Activated CD4-positive, alpha-beta memory T cell treated with anti-CD3 and anti-CD28 coated beads, Interleukin-2, amount 10 ng/mL, durations not matched to agents 7 days and 5 days (primary cell): ENCODE measurements at places on chromosomes 12 and 14. TPM values are rescaled to one million over a fixed set of nuclear protein-coding genes. Genes with fewer than 3 reads are reported as not detected.

- peaks cover 71% of the 10 kb centered on the region for H3K36me3 ChIP-seq
- H3K27me3 ChIP-seq = no peaks in the 10 kb centered on the region
- H3K27ac ChIP-seq = no peak overlapping the region
- no peak for DNase-seq
- H3K4me1 ChIP-seq = no peaks in the 10 kb centered on the region
- no peak overlapping the region for H3K4me3 ChIP-seq
Observed at GRCh38 chr14:95431199-95432143, 85.0 kb downstream of the SYNE3 start.

DNA sequence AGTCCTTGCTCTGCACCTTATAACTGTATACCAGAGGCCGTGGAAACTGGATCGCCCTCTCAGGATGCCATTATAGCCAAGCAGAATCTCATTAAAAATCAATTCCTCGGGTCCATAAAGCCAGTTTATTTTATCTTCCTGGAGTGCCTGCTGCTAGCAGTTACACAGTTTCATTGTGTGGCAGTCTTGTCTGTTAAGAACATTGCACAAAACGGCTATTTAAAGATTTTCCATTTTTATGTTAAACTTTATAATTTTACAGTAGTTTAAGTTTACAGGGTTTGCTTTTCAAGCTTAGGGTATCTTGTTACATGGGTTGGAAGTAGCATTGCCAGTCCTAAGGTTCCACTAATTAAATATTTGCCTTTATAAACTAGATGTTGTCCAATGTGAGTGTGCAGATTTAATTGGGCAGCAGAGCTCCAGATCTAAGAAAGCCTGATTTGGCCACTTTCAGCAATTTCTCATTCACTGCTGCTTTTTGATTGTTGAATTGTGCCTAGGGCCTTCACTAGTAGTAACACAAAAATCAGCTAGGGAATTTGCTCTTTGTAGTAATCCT, 17.0 kb downstream of the TMEM30B start:
- H3K4me3 ChIP-seq = no peak overlapping the region
- H3K4me1 ChIP-seq = peaks cover 3% of the 10 kb centered on the region
- H3K27me3 ChIP-seq = peaks cover 58% of the 10 kb centered on the region
- no peaks in the 10 kb centered on the region for H3K36me3 ChIP-seq

DNA sequence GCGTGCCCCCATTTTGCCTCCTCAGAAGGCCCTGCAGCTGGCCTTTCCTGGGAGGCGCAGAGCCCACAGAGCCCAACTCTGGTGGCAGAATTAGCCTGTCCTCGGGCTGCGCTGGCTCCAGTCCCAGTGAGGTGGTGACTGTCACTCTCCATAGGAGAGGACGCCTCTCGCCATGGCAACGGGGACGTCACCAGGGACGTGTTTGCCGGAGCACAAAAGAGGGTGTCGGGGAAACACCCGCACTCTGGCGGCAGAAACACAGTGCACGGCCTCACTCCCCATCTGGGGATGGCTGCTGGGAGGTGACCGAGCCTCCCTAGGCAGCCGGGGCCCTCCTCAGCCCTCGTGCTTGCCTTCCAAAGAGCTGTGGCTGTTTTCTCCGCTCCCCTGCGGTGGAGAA, 50.2 kb upstream of the NCOR2 start:
- no peak overlapping the region for H3K27ac ChIP-seq
- H3K27me3 ChIP-seq = no peaks in the 10 kb centered on the region
- H3K36me3 ChIP-seq = no peaks in the 10 kb centered on the region

DNA sequence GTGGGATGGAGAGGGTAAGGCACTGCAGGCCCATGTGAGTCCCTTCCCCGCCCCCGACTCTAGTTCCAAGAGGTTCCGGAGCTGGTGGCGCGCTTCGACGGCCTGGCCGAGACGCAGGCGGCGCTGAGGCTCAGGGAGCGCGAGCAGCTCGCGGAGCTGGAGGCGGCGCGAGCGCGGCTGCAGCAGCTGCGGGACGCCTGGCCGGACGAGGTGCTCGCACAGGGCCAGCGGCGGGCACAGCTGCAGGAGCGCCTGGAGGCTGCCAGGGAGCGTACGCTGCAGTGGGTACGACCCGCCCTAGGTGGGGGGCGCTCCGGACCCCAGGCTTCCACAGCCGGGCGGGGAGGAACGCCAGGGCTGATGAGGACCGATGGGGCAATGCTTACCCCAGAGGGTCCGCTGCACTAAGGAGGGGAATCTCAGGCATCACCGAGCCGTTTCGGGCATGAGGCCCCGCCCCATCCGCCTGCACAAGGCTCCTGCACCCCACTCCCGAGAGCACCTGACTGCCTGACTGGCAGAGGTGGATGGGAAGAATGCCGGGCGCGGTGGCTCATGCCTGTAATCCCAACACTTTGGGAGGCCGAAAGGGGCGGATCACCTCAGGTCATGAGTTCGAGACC, 4.9 kb downstream of the CFAP73 start:
- H3K27ac ChIP-seq = no peak overlapping the region
- H3K36me3 ChIP-seq = peaks cover 12% of the 10 kb centered on the region
- peak overlapping the region; percentile 24 for H3K4me3 ChIP-seq
- H3K27me3 ChIP-seq = peaks cover 32% of the 10 kb centered on the region
- DNase-seq = no peak

The KRT81 gene
- total RNA-seq = not detected

The CLMN gene
- 0.48 TPM for total RNA-seq

The SLC2A13 gene
- 3.2 TPM for total RNA-seq
